Left kidney (tissue), 8 donors: ENCODE measurements at places on chromosomes 5 and 9.

- DNase-seq: no peak
Measured at GRCh38 chr9:72165821-72166547, 16.7 kb downstream of the GDA start.

DNA sequence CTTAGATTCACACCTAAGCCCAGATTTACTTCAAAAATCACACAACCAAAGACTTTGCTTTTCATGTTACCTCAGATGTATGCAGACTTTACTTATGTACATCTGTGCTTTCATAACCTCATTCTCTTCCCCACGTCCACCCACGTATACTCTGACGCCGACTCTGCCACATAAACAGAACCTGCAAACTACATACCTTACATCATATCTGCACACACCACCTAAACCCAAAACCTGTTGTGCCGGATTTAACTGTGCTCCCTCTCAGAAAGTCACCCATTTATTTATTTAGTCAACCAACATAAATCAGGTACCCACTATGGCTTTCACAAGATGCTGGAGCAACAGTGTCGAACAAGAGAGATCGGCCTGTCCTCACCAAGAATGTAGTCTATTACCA lies 1.0 kb upstream of the DPYSL3 start:
- no peak for DNase-seq

- DNase-seq: no peak
Measured at GRCh38 chr9:136552117-136552703, 6.4 kb upstream of the NOTCH1 start.

GRCh38 chr5:16702964-16703363 lies 86.2 kb upstream of the RETREG1 start:
- no peak for DNase-seq

DNA sequence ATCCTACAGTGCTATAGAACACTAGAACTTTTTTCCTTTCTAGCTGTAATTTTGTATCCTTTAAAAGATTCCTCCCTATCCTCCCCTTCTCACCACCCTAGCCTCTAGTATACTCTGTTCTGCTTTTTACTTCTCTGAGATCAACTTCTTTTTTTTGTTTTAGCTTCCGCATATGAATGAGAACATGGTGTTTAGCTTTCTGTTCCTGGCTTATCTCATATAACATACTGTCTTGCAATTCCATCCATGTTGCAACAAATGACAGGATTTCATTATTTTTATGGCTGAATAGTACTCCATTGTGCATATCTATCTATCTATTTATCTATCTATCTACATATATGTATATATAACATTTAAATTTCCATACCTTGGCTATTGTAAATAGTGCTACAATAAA lies 126.0 kb upstream of the MAN2A1 start:
- DNase-seq: no peak

GRCh38 chr5:150567031-150567717 lies 59.2 kb downstream of the NDST1 start:
- no peak for DNase-seq

GRCh38 chr9:6489099-6489498 lies 76.1 kb downstream of the UHRF2 start:
- no peak for DNase-seq

GRCh38 chr5:30239331-30240022 lies 954.0 kb upstream of the CDH6 start:
- DNase-seq: no peak

DNA sequence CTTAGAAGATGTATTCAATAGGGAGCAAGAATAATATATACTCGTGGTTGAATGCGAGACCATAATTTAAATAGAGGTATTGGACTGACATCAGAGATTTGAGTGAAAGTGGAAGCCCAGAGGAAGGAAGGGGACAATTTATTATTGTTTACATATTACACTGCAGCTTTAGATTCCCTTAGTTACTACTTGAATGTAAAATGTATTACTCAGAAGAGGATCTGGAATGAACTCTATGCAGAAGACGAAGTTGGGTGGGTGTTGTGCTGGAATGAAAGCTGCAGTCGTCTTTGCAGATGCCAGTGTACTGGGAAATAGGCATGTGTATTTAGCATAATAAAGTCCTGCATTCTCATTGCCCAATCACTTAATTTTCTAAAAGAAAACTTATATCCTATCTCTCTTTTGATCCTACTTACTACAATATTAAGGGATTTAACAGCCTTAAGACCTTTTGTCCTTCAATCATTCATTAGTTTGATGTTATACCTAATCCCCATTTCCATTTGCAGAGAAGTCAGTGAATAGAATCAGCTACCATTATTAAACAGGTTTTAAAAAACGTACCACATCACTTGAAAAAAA lies 570.7 kb upstream of the WWC1 start:
- no peak for DNase-seq

GRCh38 chr5:101067429-101067828 lies 164.3 kb upstream of the ST8SIA4 start:
- no peak for DNase-seq

DNA sequence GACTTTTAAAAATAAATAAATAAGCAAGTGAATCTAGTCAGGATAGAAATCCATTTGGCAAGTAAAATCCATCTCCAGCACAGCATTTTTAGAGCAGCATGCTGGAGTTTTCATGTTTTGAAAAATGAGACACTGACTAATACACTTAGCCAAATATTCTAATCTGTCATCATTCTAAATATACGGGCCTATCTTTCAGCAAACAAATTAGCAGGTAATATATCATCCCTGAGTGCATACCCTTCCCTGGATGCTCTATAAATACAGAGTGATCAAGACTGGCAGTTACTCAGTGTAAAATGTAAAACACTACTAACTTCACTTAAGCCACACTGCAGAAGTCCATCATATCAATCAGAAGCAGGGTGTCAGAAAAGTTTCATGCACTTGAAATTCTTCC lies 58.4 kb downstream of the MLLT3 start:
- DNase-seq: no peak

DNA sequence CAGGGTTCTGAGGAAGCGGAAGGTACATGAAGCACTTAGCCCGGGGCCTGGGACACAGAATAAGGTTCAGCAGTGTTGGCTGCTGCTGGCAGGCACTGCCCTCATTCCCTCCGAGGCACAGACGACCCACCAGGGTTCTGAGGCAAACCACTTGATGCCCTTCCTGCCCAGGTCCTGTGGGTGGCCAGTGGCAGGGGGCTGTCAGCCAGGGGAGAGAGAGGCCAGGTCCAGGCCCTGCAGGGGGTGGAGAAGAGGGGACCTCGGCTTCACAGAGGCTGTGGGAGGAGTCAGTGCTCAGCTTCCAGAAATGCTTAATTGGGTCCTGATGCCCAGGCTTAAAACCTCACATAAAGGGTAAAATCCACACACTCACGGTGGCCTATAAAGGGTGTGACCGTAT lies 4.4 kb upstream of the ZDHHC12 start:
- no peak for DNase-seq

DNA sequence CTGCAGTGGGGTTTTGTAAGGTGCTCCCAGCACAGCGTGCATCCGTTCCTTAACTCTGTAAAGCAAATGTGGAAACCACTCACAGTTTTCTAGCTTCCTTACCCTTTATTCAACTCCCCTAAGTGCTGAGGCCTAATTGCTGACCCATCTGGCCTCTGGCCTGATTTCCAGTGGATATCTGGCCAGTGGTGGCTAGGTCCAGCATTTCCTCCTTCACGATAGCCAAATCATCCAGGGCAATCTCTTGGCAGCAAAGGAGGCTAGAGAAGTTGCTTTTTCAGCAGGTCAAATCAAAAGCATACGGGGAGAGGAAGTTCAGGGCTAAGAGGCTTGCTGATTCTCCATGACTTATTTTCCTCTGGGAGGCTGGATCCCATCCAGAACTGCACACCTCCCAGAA lies 286.3 kb upstream of the VLDLR start:
- DNase-seq: no peak

GRCh38 chr9:89730715-89731114 lies 125.9 kb downstream of the GADD45G start:
- DNase-seq: no peak

GRCh38 chr9:2193552-2193951 lies 178.4 kb downstream of the SMARCA2 start:
- no peak for DNase-seq

GRCh38 chr5:39765366-39765765 lies 340.6 kb upstream of the DAB2 start:
- DNase-seq: no peak

DNA sequence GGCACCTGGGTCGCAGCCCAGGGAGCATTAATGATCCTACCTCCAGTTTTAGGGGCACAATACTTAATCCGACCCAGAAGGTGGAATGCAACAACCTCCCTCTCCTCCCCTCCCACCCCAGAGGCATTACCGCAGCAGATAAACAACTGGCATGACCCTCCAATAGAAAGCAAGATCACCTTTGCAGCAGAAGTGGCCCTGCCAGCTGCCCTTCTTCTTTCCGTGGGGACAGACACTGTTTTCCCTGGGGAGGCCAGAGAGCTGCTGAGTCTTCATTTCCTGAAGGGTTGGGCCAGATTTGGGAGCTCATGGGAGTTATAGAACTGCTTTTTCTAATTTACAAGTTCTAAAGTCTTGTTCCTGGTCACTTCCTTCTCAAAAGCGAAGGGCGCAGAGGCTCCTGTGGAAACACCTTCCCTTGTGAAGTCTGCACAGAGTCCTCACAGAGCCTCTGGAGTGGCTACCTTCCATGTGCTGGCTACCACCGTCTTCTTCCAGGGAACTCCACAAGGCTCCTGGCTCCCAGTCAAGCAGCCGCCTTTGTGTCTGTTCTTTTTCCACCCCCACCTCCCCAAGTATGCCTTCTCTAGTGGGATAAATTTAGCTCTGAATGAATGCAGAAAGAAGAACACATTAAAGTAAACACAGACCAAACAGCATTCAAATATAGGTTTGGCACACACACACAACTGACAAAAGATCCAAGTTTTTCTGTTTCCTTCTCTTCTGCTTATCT lies 8.0 kb upstream of the PALM2AKAP2 start:
- DNase-seq: no peak

DNA sequence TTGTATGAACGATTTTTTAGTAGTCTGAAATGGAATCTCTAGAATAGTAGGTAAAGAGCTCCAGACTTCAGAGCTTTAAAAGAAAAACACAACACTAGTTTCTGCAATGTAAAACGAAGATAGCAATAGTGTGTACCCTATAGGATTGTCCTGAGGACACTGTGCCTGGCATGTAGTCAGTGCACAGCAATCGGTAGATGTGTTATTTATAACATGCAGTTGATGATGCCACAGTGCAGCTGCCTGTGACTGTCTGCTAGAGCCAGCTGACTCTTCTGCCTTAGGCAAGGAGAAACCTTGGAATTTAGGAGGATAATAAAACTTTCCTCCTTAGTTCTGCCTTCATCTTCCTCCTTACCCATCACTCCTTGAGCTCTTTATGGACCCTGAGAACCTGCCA lies 27.7 kb upstream of the TMOD1 start:
- no peak for DNase-seq

DNA sequence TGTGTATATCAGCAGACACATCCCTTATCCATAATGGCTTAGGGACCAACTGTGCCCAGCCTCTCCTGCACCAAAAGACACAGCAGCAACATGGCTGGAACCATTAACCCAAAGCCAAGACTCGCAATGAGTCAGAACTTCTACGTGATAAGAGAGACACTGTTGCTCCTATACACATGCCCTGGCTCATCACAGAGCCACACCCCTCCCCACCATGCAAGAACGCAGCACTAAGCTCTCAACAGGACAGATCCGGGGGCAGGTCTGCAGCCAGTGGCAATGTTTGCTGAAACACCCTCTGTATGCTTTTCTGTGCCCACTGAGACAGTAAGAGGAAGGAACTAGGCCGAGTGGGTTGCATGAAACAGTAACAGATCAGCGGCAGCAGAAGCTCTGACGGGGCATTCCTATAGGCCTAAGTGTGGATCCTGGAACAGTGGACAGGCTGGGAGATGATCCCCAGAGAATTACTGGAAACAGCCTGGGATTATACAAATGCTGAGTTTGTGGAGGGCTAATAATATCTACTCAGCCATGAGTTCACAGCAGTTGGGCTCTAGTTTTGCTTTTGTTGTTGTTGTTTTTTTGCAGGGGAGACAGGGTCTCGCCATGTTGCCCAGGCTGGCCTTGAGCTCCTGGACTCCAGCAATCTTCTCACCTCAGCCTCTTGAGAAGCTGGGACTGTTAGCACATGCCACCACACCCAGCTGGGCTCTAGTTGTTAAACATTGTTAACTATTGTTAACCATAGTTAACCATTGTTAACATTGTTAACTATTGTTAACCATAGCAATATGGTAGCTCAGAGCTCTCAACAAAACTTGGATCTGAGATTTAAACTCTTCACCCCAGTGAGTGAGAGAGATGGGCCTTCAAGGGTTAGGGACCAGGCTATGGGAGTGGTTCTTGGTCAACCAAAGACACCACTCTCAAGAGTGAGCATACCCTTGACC lies 41.0 kb downstream of the B4GALT1 start:
- no peak for DNase-seq

- no peak for DNase-seq
Measured at GRCh38 chr5:126613941-126614592, 13.3 kb downstream of the PHAX start.

DNA sequence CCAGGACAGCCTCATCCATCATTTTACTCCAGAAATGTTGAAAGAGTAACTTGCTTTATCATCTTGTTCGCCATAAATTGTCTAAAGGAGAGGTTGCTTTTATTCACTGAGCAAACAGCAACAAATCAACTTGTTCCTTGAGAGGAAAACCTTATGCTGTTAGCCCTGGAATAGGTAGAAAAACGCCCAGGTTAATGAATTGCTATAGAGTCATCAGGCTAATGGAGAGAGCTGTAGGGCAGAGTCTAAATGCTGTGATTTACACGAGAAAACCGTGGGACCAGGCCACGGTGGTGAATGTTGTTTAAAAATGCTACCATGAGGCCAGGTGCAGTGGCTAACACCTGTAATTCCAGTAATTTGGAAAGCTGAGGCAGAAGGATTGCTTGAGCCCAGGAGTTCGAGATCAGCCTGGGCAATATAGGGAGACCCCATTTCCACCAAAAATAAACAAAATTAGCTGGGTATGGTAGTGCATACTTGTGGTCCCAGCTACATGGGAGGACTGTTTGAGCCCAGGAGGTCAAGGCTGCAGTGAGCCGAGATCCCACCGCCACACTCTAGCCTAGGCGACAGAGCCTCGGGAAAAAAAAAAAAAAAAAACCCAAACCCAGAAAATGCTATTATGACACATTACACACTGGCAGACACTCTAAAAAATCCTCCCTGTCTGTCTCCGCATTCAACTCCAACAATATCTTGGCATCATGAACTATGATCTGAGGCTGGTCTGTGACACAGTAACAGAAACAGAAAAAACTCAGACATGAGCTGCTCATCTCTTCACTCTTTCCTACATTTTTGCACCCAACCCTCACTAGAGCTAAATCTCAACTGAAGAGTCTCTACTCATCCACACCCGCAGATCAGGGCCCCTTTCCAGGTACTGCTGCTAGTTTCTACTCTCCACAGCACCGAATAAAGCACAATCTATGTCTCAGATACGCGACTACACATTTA lies 118.6 kb upstream of the RETREG1 start:
- DNase-seq: no peak

DNA sequence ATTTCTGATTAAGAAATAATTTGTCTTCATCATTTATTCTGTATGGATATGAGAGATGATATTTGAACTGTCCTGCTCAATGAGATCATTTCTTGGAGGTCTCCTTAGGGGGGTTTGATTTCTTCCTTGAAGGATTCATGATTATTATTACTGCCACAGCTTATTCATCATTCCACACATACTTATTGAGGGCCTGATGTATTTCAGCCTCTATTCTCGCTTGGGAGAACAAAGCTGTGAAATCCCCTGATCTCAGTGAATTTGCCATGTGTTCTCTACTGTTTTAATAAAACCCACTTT lies 36.9 kb downstream of the PARP8 start:
- DNase-seq: no peak
